Endothelial cell of umbilical vein (primary cell): ENCODE measurements at places on chromosomes 7 and 10. TPM values are rescaled to one million over a fixed set of nuclear protein-coding genes. Genes with fewer than 3 reads are reported as not detected.

The ZNF804B gene
- not detected in 2 replicates for total RNA-seq

- DNase-seq, result peak; percentile 48
Observed at GRCh38 chr7:131110297-131111080, 217.2 kb upstream of the MKLN1 start.

The KAT6B gene
- 15.0 and 17.0 TPM in 2 replicates for total RNA-seq

The EN2 gene
- not detected in 2 replicates for total RNA-seq

- peak; percentile 33 for DNase-seq
Observed at GRCh38 chr7:128405471-128406313, 4.1 kb downstream of the IMPDH1 start.

DNA sequence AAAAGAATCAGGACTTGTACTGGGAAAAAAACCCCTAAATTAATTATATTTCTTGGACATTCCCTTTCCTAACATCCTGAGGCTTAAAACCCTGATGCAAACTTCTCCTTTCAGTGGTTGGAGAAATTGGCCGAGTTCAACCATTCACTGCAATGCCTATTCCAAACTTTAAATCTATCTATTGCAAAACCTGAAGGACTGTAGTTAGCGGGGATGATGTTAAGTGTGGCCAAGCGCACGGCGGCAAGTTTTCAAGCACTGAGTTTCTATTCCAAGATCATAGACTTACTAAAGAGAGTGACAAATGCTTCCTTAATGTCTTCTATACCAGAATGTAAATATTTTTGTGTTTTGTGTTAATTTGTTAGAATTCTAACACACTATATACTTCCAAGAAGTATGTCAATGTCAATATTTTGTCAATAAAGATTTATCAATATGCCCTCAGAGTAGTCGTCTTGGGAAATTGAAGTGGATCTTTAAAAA, 6.6 kb downstream of the EMX2 start:
- no peak for DNase-seq

The MUC12 gene
- total RNA-seq, result not detected in 2 replicates

GRCh38 chr10:62754963-62755362, 49.6 kb upstream of the ADO start:
- no peak for DNase-seq

DNA sequence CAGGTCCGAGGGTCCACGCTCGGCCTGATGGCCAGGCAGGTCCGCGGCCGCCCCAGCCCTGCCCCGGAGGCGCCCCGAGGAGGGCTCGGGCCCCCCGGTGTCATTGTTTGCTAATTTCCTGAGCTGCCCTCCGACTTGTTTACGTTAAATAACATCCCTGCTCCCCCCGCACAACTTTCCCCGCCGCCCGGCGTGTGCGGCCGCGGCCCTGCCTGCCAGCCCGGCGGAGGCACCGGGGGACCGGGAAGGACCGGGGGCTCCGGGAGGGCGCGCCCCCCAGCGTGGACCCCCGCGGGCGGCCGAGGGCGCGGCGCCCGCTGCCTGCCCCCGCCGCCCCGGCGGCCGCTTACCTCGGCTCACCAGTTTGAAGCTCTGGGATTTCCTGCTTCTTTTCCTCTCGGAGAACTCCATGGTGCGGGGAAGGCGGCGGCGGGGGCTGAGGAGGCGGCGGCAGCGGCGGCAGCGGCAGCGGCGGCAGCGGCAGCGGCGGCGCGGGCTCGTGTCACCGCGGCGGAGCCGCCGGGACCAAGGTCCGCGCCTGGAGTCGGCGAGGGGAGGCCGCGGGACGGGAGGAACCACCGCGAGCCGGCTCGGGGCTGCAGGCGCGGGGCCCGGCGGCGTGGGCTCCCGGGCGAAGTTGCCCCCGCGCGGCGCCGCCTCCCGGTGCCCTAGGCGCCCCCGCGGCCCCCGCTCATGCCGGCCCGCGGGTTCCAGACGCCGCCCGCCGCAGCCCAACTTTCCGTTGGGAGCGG, 515 bp downstream of the BEND7 start:
- peak; percentile 31 for DNase-seq

The ATOH7 gene
- not detected in 2 replicates for total RNA-seq

The KAZALD1 gene
- 2.9 and 3.3 TPM in 2 replicates for total RNA-seq

- DNase-seq, result no peak
Observed at GRCh38 chr7:122831436-122831835, 54.8 kb downstream of the CADPS2 start.

The INSYN2A gene
- total RNA-seq, result 0.07 TPM in 1 of 2 replicates, not detected in the other

The HACD1 gene
- total RNA-seq, result 25.2 and 26.6 TPM in 2 replicates

The GPC2 gene
- total RNA-seq, result 17.5 and 20.9 TPM in 2 replicates

DNA sequence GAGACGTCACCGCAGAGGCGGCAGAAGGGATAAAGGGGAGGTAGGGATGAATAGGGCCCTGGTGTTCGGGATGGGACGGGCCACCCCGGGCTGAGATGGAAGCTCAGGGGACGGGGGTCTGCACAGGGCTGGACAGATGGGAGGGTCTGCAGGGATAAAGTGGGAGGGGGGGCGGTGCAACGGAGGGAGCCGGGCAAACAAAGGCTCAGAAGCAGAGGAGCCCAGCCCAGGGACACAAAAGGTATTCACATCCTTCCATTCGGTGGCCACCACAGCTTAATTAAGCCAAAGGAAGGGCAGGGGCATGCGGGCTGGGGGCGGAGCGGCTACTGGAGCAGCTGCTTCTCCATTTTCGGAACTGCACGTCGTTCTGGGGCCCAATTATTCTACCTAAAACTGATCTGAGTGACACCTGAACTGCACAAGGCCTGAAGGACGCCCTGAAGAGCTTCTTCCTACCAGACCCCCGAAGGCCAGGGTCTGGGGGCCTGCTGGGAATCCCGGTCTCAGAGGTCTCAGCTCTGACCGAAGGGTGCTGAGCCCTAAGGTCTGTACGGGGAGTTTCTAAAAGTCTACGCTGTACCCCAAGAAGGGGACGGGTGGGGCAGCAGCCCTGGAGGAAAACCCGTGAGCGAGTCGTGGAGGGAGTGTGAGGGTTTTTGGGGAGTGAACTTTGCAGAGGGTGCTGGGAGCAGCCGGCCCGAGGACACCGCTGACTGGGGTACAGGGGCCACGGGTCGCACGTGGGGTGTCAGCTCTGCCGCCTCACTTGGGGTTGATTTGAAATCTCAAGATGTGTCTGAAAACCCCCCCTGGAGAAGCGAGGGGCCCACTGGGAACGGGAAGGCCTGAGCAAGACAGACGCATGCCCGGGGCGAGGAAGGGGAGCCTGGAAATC, 334.8 kb downstream of the DNAJB6 start:
- no peak for DNase-seq

DNA sequence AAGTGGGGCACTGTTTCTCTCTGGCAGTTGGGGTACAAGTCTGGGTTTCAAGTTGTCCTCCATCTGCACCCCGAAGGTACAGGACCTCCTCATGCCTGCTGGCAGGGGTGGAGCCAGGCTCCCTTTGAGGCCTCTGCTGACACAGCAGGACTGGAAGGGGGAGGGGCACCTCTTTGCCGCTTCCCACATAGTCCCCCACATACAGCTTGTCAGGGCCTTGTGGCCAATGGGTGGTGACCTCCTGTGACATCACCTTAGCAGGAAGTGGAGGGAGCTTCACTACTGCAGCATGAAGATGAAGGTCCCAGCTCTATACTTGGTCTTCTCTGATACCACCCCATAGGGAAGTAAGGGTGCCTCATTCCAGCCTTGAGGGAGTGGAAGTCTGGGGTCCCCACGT, 167.8 kb downstream of the RAMP3 start:
- no peak for DNase-seq

DNA sequence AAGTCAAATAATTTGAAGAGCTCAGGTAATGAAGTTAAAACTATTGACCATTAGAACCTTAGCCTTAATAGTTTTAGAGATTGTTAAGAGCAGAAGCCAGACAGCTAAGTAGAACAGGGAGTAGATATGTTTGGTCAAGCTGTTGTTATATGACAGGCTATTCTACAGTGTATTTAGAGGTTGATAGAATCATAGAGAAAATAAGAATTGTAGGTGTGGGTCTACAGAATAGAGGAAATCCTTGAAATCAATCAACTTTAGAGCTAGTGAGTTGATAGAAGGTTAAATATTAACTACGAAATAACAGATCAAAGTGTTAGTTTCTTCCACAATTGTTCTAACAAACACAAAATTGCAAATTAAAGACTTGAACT, 80.1 kb downstream of the DGKB start:
- no peak for DNase-seq

DNA sequence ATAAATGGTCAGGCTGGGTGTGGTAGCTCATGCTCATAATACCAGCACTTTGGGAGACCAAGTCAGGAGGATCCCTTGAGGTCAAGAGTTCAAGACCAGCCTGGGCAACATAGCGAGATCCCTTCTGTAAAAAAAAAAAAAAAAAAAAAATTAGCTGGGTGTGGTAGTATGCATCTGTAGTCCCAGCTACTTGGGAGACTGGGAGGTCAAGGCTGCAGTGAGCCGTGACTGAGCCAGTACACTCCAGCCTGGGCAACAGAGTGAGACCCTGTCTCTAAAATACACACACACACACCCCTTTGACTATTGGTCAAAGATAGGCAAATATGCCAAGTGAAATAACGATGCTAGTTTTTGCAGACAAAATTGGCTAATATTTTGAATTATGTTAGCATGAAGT, 80.6 kb downstream of the IGF2BP3 start:
- no peak for DNase-seq
